Fibroblast of skin of scalp (primary cell): ENCODE measurements at places on chromosomes 7 and 10.

DNA sequence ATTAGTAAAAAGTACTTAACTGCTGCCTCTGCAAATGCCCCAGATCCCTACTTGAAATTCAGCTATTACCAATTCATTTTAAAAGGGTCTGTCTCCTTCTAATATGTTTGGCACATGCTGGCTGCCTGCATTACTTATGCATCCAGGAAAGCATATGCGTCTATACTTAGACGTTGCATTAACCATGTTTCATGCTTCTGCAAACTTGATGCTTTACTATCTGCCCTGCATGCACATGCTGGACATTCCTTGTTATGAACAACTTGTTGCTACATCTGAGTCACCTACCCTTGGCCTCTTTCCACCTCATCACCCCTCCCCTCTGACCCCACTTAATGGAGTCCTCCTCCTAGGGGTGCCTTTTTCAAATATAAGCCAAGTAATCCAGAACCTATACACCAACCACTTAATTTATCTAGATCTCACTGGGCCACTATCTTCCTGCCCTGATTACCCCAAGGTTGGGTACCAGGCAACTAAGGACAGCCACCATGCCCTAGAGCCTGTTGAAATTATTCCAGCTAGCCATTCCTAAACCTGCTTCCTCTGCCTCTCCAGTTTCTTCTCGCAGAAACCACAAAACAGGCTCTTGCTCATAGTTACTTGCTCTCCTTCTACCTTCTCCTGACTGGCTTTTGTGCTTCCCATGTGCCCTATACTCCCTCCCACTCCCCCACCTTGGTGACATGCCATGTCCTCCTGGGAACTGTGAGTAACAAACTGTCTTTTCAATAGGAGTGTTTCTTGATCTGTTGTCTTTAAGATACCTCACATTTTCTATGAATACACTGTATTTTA lies 1187.9 kb downstream of the REEP3 start:
- DNase-seq: no peak

DNA sequence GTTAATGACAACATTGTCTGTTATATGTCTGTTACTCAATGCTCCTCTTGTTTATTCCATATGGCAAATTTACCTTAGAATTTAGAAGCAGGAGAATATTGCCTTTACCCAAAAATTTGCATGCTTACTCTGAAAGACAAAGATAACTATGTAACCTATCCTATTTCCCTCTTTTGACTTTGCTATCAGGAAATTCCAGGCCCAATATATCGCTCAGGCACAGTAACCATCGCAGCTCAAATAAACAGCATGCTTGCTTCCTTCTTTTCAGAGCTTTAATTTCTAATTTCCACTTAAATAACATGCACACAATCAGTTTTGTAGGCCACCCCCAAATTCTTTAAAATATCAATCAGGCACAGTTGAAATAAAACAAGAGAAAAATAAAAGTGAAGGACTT lies 57.8 kb downstream of the EBLN1 start:
- DNase-seq: no peak

DNA sequence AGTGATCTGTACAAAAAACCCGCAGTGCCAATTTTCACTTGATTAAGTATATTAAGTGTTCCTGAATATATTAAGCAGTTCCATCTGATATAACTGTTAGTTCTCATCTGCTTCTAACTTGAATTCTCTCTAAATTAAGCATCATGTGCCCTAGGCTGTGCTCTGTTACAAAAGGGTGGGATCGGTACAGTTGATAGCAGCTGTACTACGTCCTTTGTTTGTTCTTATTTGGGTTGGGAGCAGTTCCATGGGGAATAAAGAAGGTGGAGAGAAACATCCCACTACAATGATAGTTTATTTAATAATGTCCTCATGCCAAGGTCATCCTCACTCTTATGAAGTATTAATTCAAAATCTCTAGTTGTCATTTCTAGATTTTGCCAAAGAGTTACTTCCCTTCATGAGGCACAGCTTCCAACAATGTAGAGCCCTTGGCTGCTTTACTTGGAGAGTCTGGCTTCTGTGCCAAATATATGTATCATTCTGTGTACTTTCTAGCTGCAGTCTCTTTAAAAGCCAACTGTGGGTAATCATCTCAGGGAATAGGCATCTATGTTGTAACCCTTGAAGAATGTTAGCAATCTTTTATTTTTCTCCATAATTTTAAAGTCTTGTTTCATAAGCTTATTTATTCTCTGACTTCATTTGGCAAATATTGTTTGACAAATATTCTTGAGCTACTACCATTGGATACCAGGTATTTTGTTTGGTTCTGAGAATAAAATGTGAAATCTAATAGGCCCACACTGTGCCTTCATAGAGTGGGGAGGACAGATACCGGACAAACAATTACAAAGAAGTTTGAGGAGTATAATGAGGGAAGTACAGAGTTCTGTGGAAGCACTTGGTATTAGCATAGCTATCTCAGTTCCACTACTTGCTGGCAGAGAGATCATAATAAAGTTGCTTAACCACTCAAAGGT lies 22.4 kb upstream of the AHR start:
- DNase-seq: peak; percentile 98

- DNase-seq: no peak
Measured at GRCh38 chr7:29641651-29642050, 78.0 kb downstream of the PRR15 start.

- no peak for DNase-seq
Measured at GRCh38 chr10:7512487-7512886, 101.7 kb upstream of the SFMBT2 start.

DNA sequence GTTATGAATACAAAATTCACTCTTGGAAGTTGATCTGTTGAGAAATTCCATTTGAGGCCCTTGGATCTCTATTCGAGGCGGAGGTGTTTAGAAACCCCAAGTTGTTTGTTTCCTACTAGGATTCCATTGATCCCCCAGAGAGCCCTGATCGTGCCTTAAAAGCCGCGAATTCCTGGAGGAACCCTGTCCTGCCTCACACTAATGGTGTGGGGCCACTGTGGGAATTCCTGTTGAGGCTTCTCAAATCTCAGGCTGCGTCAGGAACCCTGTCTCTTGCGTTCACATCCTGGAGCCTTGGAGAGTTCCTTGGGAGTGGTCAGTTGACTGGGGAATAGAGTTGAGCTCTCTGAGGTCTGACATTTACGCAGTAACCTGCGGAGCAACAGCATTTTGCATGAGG lies 1.2 kb downstream of the CFAP69 start:
- DNase-seq: peak; percentile 54
